Activated CD4-positive, alpha-beta T cell treated with anti-CD3 and anti-CD28 coated beads, Interleukin-2, amount 50 U/mL, for 4 hours (primary cell): ENCODE measurements at places on chromosomes 16 and 17.
A peak's percentile ranks its signal among the peaks of the same experiment; 100 is the strongest.

DNA sequence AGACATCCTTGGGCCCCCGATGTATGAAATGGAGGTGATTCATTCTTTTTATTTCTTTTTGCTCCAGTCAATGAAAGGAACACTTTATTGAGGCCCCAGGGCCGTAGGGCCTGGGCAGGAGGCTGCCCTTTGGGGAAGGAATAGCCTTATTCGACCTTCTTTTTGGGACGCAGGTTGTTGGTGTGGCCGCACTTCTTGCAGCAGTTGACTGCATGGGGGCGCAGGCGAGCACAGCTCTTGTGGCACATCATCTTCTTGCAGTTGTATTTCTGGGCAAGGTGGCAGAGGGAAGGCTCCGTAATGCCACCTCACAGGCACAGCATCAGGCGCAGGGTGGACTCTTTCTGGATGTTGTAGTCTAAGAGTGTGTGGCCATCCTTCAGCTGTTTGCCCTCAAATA, 50.9 kb downstream of the SIAH1 start:
- DNase-seq, result no peak

DNA sequence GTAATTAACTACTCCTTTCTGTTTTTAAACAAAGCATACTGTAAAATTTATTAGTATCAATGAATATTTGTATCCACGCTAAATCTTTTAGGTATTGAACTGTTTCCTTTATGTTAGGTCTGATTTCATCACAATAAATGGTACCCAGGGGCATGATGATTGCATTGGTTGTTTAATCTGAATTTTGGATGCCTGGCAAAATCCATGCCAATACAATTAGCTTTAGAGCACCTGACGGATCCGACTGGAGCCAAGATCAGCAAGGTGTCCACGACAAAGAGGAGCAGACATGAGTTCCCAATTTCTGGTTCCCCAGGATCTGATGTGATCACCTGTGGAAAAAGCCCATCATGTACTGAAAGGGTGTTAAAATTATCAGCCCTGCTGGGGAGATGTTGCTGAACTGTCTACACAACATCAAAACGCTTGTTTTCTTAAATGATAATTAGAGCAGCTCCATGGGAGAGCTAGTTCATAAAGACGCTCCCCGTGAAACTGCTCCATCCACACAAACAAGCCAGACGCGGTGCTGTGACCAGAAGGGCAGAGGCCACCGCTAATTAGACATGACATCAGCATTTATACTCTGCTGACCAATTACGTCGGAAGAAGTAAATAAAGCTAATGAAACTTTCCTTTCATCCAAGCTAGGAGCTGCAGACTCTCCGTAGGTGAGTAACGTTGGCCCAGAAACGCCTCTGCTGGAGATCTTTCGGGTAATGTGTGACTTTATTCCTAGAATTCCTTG, 151.7 kb downstream of the CPPED1 start:
- DNase-seq, result no peak

DNA sequence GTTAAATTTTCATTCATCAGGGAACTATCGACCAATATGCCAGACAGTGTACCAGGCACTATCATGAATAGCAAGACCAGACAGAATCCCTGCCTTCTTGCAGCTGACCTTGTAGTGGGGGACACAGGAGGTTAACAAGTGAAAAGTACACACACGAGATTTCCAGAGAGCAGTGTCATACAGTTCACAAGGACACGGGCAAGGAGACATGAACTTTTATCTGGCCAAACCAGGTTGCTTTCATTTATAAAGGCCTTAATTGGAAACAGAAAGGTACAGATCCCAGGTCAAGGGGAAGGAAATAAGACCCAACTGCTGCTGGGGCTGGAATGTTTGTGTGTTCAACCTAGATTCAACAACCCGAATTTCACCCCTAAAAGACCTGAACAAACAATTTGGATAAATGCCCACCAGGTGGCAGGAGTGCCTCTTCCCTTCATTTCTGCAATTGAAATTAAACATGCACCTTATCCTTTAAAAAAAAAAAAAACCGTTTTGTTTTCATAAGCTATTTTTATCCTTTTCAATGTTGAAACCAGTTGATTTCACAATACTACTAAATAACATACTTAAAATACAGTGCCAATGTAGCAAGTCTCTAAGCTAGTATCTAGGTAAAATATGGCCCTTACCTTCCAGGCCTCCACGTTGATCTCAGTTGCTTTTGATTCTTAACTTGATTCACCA, 65.9 kb downstream of the EMP2 start:
- DNase-seq, result peak; percentile 34

DNA sequence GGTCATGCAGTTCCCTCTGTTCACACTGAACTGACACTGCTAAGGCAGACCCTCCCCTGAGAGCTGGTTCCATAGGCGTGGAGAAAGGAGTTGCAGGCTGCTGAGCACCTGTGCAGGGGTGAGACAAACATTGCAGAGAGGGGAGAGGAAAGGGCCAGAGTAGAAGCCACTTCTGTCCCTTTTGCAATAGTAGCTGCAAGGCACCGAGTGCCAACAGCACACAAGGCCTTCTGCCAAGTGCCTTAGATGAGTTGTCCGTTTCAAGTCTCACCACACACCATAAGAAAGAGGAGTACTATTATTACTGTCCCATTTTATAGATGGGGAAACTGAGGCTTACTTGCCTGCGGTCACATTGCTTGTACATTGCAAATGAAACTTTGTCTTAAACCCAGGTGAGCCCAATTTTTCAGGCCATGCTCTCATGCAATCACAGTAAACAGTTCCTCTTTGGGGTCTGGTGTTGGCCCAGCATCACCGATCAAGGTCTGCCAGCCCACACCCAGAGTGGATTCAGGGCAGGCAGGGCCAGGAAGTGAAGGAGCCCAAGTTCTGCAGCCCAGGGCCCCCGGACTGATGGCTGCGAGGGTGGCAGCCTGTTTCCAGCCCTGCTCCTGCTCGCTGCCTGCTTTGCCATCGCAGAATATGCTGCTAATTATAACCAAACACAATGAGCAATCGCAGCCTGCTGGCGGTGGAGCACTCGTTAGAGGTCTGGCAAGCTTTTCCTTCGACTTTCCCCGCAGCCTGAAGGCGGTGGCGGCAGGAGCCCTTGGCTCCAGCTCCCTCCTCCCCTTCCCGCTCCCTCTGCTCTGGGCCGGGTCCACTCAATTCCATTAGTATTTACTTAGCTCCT, 36.8 kb upstream of the DYNLL2 start:
- no peak for DNase-seq

- DNase-seq, result no peak
These were observed 55.0 kb upstream of the GSE1 start for GRCh38 chr16:85557971-85558657.

GRCh38 chr17:63549289-63549945, 860 bp upstream of the DCAF7 start:
- DNase-seq, result no peak

DNA sequence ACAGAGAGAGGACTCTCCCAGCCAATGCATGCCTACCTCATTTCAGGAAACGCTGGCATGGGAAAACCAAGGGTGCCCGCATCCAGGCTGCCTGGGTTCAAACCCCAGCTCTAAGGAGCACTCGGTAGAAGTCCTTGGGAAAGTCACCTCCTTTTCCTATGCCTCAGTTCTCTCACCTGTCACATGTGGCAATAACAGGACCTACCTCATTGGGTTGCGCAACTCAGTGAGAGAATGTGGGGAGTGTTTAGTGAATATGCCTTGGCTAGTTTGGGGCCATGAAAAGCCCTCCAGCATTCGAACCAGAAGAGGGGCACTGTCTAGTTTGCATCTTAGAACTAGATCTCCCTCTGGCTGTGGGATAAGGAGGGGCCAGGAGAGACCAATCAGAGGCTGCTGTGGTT, 9.0 kb upstream of the NXPH3 start:
- no peak for DNase-seq

DNA sequence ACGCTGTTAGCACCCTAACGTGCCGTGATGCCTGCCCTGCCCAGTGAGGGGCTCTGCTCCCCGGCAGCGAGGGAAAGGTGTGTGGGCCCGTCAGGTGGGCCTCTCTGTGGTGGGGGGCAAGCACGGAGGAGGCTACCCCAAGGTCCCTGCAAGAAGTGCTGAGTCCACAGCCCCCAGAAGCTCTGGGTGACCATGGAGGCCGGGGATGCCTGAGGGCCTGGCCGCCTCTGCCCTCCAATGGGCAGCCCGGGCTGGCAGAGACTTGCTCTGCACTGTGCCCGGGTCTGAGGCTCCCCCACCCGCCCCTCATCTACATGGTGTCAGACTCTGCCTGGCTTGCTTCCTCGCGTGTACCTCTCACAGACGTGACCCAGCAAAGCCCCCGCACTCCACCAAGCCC, 12.2 kb downstream of the SLC38A10 start:
- DNase-seq, result no peak

DNA sequence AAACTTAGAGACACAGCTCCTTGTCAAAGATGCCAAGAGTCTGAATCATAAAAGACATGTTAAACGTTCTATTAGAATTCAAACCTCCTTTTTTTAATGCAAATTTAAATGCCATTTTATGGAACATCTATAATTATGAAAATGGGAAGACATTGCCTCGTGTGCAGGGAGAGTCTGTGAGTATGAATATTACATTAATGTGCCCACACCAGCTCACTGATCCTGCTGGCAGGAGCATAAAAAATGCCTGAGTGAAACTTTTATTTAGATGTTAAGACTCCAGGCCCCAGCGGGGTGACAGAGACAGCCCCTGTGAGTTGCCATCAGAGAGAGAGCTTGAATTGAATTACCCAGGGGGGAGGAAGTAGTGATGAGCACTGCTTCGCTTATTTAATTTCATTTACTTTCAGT, 84.8 kb downstream of the SNX11 start:
- no peak for DNase-seq

DNA sequence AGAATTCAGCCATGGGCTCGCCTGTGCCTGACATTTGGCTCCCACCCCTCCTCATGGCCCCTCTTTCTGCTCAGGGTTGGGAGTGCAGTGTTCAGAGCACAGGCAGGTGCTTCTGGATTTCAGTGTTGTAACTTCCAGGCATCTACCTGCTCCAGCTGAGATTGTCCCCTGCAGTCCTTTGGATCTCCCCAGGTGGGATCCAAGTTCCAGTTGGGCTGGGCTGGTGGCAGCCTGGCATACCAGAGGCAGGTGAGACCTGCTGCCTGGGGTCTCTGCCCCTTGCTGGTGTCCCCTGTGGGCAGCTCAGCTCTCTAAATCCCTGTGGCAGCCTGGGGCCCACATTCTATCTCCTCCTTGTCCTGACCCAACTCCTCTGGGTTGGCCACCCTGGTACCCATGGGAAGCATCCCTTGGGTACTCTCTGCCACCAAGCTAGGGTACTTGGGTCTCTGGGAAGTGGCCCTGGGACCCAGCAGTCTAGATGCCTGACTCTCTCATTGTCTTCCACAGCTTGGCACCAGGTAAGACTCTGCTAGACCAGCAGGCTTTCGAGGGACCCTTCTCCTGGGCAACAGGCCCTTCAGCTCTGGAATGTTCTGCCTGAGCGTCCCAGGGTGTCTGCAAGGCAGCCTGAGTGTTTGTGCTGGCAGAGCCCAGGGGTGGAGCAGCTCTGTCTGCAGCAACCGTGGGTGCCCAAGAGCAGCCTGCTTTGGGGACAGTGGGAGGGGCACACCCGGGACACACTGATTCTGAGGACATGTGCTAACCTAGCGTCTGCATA, 42.5 kb downstream of the DNAH17 start:
- DNase-seq, result no peak

- no peak for DNase-seq
These were observed at the start of gene ADAP2 for GRCh38 chr17:30921544-30922196. Gene ADAP2 (plus strand): TSS chr17:30921945. CDS start chr17:30922015, 70 bp downstream.

GRCh38 chr16:50384500-50385135, 15.8 kb upstream of the BRD7 start:
- DNase-seq, result no peak

GRCh38 chr16:8928467-8928957, 35.2 kb downstream of the USP7 start:
- peak; percentile 7 for DNase-seq

GRCh38 chr16:86512860-86513470, 2.6 kb downstream of the FOXF1 start:
- no peak for DNase-seq
